M059J (cell line): ENCODE measurements at places on chromosomes 13 and 19.

DNA sequence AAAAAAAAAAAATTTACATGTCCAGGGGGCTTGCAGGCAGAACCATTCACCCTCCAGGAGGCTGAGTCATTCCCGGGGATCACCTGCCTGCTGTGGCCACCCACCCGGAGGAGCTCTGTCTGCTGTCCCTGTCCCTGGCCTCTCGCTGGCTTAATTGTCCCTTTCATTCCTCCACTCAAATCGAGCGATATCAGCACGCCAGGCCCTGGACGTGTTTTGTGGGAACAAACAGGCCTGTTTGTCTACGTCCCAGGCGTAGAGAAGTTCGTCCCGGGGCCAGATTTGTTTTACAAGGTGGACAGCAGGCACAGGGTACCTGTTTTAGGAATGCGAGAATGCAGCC lies 21.2 kb downstream of the SULT2B1 start:
- DNase-seq = no peak

DNA sequence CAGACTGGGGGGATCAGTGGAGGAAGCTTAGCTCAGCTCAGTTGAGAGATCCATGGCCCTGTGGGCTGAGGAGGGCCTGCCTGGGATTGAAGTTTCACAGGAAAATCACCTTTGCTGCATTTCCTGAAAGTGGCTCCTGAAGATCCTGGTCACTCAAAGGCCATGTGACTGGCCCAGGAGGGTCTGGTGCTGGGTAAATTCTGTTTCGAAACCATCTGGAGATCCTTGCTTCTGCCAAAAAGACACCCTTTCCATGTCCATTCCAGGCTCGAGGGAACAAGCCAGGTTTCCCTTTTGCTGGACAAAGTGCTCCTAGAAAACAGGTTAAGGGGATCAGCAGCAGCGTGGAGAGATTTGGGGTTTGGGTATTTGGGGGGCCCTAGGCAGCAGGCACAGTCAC lies 293.3 kb downstream of the ZNF536 start:
- DNase-seq = no peak

- DNase-seq = no peak
Observed at GRCh38 chr19:40598918-40599307, 2.3 kb upstream of the LTBP4 start.

GRCh38 chr13:60417734-60418133 lies 20.7 kb downstream of the TDRD3 start:
- no peak for DNase-seq

- no peak for DNase-seq
Observed at GRCh38 chr13:41816057-41816456, 144.9 kb downstream of the VWA8 start.

DNA sequence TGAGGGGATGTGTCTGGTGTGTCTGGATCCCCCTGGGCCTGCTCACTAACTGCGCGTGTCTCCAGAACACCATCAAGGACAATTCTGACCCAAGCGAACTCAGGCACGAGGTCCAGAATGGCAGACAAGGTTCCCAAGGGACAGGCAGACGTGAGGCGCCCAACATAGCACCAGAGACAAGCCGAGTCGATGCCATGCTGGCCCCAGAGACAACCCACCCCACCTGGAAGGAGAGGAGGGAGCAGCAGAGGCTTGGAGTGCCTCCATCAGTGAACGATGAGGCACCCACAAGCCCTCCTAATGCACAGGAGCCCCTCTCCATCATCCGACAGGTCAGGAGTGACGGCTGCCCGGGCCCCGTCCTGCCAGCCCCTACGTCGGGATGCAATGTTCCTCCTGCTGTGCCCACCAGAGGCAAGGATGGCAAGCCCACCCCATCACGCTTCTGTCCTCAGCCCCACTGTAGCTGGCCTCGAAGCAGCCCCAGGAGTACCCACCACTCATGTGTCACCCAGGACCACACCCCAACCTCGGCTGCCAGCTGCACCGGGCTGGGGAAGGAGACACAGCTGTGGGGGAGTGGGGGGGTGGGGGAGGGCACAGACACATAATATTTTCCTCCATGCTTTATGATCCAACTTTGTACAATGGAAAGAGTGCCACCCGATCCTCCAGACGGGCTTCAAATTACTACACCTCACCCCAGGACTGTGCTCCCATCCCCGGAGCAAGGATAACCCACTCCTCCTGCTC lies 11.8 kb downstream of the AP3D1 start:
- DNase-seq = no peak

- DNase-seq = peak; percentile 91
Observed at GRCh38 chr19:13165162-13165997, 15.2 kb downstream of the IER2 start.

GRCh38 chr13:98648686-98649085 lies 71.8 kb upstream of the STK24 start:
- DNase-seq = no peak
